HT1080 (cell line): ENCODE measurements at places on chromosomes 12 and 14.

GRCh38 chr14:80260645-80261044 is 49.3 kb upstream of the DIO2 start:
- DNase-seq = no peak

DNA sequence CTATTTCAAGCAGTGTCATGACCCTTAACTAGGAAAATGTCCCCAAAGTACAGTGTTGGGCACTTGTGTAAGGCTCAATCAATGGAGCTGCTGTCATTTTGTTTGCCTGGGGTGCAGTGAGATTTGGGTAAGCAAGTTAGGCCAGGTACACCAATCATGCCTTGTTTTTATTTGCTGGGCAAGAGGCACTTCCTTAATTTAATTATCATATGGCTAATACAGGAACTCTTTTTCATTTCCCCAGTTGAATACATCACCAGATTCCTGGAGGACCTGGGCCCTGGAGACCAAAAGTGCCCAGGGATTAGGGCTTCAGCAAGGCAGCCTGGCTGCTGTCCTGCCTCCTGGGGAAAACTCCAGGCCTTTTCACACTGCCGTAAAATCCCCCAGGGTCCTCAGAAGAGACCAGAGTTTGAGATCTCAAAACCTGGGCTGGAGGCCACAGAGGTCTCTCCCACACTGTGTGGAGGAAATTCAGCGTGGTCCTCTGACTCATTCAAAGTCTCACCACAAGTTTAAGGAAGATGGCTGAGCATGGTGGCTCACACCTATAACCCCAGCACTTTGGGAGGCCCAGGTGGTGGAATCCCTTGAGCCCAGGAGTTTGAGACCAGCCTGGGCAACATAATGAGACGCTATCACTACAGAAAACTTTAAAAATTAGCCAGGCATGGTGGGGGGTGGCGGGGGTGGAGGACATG is 28.4 kb upstream of the FOXN3 start:
- peak; percentile 30 for DNase-seq

DNA sequence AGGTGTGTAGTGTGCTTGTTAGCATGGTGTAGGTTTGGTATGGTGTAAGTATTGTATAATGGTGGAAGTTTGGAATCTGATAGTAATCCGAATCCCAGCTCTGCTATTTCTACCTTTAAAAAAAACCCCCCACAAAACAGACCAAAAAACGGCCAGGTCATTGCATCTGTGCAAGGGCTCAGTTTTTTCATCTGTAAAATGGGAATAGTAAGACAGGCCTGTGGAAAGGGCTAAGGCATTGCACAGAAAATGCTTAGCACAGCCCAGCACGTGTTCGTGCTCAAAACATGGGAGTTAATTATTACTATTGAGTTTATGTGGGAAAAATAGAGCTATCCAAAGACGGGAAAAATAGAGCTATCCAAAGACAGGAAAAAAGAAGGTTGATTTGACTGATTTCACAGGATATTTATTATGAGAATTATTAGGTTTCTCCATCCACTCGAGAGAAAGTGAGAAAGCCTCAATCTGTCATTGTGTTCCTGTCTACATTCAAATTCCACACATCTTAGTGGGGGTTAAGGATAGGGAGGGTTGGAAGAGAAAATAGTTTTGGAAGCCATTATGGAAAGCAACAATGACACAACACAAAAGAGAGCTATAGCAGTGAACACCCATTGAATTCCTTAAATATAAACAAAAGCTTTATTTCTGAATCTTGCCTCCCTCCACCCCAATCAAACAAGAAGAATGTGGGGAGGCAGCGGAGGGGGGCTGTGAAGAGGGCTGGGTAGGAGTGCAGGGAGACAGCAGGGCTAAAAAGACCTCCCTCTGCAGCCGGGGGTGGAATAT is 126.8 kb upstream of the MAX start:
- no peak for DNase-seq

GRCh38 chr12:65853489-65854157 is 29.3 kb downstream of the HMGA2 start:
- DNase-seq = no peak

- peak; percentile 89 for DNase-seq
These were observed 193.9 kb downstream of the BCAT1 start for GRCh38 chr12:24754690-24755638.

DNA sequence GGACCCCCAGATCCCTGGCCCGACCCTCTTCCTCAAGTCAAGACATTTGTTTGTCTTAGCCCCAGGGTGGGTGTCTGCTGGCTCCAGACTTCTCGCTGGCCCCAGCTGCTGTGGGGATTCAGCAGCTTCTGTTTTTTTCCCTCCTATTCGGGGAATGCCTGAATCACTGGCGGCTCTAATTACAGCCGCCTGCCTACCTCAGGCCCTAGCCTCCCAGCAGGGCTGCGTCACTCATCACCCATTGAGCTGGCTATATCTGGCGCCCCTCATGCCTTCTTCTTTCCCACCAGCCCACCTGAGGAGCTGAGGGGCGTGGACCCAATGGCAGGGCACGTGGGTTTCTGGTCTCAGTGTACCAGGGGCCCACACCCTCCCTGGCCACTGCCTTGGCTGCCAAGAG is 10.1 kb downstream of the KRT80 start:
- DNase-seq = peak; percentile 85

DNA sequence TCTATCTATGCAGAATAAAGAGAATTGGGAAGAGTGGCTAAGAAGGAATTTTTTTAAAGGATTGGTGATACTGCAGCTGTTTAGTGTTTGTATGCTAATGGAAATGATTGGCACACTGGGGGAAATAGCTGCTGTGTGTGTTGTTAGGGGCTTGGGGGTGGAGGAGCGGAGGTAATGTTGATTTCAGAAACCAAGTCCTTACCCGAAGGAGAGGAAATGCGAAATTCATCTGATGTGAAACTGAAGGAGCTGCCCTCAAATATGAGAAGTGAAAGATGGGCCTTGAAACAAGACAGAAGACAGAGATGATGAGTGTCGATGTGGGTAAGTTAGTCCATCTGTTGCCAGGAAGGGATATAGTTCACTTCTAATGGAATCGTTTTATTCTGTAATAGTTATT is 21.2 kb upstream of the RNASE12 start:
- DNase-seq = no peak

DNA sequence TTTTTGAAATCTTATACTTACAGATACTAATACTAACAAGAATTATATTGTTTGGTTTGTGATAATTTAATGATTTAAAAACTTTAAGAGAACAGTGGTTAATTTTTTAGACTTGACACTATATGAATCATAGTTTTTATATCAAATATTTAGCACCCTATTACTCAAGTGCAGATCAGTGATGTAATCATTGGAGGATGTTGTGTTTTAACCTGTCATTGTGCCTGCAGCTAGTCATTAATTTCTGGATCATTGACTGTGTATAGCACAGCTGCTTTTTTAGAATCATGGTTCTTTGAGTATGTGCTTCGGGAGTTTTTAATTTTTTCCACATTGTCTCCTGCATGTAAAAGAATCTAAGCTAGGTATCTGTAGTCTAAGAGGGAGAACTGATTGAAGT is 17.3 kb downstream of the ARID4A start:
- DNase-seq = no peak

DNA sequence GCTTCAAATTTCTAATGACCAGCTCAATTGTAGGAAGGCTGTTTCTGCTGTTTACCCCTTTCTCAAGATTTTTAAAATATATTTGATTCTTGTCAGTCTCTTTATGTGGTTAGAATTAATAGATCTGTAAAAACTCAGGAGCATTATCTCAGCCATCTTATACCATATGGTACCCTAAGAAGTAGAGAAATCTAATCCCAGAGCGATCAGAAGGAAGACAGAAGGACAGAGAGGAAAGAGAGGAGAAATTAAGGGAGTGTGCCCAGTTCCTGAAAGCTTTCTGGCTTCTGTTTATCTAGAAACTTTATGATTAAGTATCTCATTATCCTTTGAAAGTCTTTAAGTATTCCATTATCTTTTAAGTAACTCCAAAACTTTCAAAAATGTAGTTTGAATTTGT is 152.1 kb upstream of the NAV3 start:
- DNase-seq = no peak

DNA sequence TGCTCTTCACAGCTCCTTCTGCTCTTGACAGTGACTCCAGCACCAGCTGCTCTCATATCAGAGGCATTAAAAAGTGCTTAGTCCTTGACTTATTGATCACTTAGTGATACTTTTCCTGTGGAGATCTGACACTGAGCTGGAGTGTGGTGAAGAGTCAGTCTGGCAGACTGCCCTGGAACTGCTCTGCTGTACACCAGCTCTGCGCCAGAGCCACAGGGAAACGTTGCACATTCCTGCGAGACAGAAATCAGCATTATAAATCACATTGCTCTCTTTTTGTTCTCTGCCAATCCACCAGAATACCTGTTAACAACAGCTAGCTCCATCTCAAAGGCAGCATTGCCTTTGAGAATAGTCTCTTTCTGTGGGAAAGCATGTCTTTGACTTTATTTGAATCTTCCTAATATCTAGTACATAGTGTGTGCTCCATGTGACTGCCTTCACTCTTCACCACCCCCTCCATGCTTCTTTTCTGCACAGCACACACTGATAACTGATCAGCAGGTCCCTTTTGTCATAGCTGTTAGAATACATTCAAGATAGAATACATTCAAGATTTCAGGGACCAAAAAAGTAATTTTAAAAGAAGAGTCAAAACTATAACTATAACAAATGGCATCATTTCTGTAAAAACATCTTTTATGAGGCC is 48.2 kb upstream of the VSX2 start:
- DNase-seq = no peak

- DNase-seq = no peak
These were observed 166.0 kb downstream of the SLC38A4 start for GRCh38 chr12:46659824-46660223.

DNA sequence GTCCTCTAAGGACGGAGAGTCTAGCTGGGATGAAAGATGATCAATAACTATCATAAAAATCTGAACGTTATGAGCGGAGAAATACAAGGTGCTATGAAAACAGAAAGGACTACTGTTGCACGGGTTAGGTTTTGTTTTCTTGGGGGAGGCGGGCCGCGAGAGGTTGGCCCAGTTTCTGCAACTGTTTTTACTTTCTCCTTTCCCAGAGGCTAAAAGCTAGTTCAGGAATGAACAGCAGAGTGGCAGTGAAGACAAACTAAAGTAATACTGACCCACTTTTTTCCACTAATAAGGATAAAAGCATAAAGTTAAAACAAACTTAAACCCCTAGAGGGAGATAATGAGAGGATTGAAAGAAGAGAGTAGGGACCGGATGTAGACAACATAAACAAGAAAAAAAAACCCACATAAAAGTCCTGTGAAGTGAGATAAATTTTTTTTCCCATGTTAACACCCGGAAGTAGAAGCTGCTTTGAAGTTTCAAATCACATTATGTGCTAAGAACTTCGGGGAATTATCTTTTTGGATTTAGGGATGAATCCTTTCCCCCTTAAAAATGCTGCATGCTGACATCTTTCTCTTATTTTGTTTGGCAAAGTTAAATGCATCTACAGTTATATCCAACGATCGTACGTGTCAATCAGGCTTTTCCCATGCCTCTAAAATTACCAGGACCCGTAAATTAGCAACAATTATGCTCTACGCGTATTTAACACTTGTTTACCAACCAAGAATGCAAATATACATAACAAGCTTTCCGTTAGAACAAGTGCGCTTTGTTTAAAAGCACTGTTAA is 1.0 kb upstream of the CDK17 start:
- DNase-seq = peak; percentile 87

GRCh38 chr12:105480162-105480561 is 149.7 kb downstream of the C12orf75 start:
- no peak for DNase-seq

DNA sequence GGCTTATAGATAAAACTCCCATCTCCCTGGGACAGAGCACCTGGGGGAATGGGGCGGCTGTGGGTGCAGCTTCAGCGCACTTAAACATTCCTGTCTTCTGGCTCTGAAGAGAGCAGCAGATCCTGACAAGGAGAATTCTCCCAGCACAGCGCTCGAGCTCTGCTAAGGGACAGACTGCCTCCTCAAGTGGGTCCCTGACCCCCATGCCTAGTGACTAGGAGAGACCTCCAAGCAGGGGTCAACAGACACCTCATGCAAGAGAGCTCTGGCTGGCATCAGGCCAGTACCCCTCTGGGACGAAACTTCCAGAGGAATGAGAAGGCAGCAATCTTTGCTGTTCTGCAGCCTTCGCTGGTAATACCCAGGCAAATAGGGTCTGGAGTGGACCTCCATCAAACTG is 28.1 kb upstream of the CD163L1 start:
- DNase-seq = no peak

DNA sequence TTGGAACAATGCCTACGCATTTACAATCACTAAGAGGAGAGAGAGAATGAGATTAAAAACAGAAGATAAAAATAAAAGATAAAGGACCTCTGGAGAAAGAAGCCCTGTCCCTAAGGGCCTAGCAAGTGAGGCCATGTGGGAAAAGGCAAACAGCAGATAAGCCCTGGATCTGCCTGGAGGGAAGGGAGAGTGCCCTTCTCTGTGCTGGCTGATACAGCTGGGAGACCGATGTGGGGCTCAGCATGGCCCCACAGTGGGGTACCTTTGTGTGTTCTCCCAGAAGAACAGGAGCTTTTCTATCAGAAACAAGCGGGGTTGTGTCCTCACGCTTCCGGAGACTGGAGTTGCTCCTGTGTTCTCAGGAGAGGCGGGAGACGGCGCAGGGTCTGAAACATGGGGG is 59.9 kb downstream of the TMCC3 start:
- no peak for DNase-seq

- DNase-seq = no peak
These were observed 7.2 kb upstream of the NAA30 start for GRCh38 chr14:57383125-57383745.

DNA sequence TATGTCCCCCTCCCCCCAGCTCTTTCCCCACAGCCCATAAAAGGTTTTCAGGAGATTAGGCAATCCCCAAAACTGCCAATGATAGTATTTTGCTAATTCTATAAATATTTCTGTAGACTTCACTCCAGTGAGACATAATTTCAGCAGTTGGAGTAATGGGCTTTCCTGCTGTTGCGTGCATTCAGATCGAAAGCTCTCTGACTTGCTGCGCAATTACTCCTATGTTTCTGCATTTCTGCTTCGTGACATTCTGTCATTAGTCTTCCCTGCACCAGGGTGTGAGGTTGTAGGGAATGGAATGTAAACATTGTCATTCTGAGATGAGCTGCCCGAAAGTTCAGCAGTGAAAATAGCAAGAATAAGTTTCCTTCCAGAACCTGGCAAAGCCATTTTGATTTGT is 58.2 kb downstream of the SAMD4A start:
- DNase-seq = no peak

- DNase-seq = no peak
These were observed 35.4 kb upstream of the CCDC60 start for GRCh38 chr12:119299130-119299529.
